ENCODE measurements at places on chromosomes 12 and 14.

DNA sequence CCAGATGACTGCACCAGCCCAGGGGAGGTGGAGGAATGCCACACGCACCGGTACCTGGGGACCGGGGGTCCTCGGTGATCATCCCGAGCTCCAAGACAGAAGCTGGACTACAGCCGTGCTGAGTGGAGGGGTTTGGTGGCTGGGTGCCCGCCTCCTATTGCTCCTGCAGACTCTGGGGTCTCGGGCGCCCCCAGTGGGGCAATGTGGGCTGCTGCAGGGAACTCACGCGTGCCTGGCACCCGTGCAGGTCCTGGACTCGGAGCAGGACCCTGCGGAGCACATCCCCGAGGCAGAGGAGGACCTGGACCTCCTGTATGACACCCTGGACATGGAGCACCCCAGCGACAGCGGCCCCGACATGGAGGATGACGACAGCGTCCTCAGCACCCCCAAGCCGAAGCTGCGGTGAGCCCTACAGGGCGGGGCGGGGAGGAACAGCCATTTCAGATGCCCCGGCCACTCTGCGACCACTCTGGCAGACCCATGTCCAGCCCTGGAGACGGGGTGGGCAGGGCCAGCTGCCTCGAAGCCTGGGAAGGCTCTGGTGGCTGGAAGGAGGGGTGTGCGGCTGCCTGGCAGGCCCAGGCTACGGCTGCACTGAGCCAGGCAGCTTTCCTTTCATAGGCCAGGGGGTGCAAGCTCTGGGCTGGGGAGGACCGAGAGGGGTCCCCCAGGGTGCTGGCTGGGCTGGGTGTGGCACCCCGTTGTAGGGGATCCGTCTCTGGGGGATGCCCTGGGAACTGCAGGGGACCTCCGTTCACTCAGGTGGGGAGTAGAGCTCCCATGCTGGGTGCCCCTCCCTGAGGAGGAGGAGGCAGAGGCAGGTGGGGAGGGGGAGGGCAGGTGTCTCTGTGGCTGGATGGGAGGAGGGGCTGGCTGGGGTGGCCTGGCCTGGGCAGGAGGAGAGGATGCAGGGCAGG, 21.6 kb upstream of the TEX22 start:
- peak; percentile 35 for DNase-seq

DNA sequence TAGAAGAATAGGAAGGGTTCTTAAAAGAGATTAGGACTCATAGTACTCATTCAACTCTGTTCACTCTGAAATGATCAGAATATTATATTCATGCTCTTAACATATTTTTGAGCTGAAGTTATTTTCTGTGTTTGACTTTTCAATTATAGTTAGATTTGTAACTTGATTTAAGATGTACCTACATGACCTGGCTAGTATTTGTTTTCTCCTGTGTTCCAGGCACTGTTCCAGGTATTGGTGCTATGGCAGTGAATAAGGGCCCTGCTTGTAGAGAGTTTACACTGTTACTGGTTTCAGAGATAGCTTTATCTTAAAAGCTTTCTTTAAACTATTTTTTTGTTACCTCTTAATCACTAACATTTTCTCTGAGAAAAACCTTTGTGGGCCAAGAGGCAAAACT, 19.1 kb upstream of the SLC17A8 start:
- no peak for DNase-seq

DNA sequence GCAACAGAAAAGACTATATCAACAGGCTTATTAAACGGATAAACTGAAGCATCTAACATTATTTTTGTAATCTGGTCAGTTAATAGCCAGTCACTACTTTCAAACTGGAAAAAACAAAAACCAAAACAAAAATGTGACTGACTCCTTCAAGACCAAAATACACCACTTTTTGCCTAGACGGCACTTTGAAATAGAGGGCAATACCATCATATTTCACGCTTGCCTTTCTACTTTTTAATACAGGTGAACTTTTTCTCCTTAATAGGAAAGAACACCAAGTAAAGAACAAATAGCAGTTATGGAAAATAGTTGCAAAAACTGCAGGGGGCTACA, 550 bp upstream of the NUP107 start:
- DNase-seq = no peak

GRCh38 chr12:124024263-124024678, 51.3 kb downstream of the ZNF664 start:
- peak; percentile 56 for DNase-seq

- peak; percentile 98 for DNase-seq
Measured at GRCh38 chr14:105300542-105301102, at the start of gene BRF1. Gene BRF1, minus strand, starts transcription at chr14:105301001. Its CDS starts 372 bp downstream, at chr14:105300629.

DNA sequence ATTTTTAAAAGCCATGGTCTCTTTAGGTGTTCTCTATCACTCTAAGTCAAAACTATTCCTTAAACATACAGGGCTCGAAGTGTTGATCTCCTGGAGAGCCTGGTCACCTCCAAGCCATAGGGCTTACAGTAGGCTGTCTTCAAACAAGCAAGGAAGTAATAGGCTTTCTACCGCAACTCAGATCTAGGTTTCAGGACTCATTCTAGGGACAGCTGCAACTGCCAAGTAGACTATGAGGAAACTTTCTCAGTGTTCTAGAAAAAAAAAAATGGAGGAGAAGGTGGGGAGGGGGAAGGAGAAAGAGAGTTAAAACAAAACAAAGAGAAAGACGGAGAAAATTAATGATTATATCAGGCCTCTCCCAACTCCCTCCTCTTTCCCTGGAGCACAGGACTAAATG, 106.9 kb upstream of the ETV6 start:
- DNase-seq = no peak

DNA sequence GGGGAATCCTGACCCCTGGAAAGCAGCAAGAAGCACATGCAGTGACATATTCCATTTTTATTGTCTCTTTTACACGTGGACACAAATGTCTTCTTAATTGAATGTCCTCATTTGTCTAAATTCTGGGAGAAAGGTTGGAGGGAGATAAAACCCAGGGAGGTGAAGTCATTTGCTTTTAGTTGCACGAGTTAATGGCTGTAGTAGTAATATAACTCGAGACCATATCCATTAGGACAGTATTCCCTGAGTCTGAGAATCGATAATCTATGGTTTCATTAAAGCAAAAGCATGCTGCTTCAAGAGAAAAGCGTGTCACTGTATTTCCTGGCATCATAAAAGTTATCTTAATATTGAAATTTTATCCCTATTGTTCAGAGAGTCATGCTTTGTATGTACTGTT, 216.0 kb upstream of the PELI2 start:
- no peak for DNase-seq

- no peak for DNase-seq
Measured at GRCh38 chr12:45282411-45282810, 66.5 kb downstream of the ANO6 start.

DNA sequence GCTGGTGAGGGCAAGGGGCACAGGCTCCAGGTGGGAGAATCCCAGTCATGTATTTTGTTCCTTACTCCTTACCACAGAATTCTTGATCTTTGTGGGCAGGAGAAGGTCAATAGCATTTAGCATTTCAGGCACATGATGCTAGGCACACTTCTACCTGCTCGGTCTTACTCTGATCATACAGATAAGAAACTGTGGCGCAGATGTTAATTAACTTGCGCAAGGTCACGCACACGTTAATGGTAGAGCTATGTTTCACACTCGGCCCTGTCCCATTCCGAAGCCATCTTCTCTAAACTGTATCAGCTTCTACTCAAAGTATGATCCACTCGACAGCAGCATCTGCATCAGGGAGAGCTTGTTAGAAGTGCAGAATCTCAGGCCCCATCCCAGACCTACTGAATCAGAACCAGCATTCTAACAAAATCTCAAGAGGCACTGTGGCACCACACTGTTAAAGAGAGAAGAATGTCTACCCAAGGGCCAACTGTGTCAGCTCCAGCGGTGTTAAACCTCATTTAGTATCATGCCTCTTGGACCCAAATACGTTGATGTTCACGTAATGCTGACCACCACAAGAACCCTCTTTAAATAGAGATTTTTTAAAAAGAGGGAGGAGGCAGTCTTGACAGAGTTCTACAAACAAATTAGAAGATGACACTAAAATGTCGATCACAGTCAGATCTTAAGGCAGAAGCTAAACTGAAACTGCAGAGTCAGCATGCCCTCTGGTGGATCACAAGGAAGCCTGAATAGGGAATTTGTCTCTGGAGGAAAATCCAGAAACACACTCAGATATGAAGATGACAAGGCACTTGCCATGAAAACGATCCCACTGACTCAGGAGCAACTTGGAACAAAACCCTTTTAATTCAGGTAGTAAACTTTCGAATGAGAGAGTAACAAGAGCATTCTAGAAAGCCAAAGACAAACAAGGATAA, 7.3 kb downstream of the STXBP6 start:
- DNase-seq = peak; percentile 47

DNA sequence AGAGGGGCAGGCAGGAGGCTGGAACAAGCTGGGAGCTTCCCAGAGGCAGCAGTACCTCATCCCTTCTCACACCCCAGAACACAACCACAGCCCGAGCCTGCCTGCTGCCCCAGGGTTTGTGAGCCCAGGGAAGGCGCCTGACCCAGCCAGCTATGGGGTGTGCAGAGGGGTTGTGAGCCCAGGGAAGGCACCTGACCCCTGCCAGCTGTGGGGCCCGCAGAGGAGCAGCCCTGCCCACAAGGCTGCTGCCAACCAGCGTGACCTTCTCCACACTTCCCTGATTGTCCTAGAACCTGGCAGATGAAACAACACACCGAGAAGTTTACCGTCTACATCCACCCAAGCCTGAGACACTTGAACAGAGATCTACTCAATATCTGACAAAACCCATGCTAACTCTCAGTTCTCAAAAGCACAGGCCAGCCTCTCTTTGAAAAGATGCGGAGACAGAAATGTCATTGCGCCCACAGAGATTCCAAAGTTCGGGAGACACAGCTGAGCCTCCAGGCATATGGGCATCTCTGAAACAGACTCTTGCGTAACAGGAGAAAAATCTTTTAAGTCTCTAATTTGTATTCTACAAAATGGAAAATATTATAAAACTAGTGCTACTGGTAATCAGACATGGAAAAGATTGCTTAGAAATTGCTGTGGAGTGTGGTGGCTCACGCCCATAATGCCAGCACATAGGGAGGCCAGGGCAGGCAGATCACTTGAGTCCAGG, 47.3 kb downstream of the SFSWAP start:
- no peak for DNase-seq

DNA sequence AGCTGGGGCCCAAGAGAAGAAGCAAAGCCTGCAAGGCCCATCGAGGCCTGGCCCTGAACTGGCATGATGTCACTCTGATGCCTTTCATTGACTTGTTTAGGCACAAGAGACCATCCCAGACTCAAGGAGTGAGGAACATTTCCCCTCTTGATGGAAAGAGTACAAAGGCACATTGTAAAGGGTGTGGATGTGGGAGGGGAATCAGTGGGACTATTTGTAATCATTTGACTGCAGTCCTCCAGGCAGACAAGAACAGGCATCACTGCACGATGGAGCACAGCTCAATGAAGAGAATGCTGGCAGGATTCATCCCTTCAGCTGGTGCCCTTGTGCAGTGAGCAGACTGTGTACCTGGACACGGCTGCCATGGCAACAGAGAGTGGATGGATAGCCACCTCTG, 87.9 kb downstream of the LGMN start:
- no peak for DNase-seq

DNA sequence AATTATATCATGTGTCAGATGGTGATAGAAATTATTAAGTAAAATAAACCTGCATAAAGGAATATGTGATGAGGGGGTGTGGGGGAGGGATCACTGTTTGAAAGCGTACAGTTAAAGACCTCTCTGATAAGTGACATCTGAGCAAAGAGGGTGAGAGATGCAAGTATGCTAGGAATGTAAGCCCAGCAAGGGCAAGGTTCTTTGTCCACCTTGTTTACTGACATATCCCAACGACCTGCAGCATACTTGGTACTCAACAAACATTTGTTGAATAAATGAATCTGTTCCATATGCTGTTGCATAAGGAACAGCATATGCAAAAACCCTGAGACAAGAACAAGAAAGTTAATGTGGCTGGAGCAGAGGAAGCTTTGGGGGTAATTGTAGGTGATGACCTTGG, 12.0 kb upstream of the MDM1 start:
- DNase-seq = no peak

DNA sequence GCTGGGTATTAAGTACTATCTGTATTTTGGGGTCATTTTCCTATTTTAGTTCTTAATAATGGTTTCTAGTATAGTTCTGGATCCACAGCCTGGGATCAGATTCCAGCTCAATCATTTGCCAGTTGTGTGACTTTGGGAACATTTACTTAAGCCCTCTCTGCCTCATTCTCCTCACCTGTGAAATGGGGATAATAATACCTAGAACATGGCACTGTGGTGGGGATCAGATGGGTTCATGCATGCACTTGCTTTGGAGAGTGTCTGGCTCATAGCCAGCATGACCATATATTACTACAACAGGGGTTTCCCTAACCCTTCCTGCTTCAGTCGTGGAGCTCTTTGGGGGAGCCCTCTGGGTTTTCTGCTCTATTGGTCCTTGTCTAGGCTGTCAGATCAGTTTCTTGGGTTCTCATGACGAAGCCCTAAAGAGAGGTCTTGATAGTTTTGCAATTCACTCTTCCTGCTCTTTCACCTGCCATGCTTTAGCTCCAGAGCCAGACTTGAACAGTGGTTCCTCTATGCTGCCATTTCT, 34.1 kb upstream of the SMOC1 start:
- no peak for DNase-seq

GRCh38 chr12:104456417-104456949, at the start of gene CHST11:
Gene CHST11, plus strand, starts transcription at chr12:104456948.
- DNase-seq = peak; percentile 93

DNA sequence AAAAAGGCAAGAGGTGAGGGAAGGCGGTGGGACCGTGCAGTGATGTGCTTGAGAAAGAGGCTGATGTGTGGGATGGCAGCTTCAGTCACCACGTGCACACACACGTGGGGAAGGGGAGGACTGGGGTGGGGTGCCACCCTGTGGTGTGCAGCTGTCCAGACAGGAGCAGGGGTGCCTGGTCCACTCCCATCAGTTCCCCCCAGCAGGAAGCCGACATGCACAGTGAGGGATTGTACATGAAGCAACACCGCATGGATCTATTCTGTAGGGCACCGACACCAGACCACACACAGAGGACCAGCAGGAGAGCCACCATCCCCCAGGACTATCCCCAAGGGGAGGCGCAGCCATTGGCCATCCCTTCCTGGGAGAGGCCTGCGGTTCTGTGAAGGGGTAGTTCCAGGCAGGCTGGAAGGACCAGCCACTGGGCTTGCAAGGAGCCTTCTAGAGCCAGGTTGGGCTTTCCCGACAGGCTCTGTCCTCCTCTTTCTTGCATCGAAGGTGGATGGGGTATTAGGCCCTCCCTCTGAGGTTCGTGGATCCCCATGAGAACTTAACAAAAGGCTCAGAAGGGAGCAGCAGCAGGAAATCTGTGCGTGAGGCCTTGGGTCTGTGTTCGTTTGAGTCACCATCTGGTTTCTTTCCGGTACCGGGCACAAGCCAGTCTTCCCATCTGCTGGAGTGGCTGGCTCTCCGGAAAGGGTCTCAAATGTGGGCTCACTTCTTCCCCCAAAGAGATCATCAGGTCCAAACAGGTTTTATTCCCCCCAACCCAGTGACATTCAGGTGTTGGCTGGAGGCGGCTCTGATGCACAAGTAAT, 59.8 kb downstream of the PLEKHG3 start:
- peak; percentile 78 for DNase-seq

- peak; percentile 90 for DNase-seq
Measured at GRCh38 chr14:77376771-77377501, at the start of the genes SAMD15 and TMED8. Gene SAMD15, plus strand, starts transcription at chr14:77377379. Its CDS starts 40 bp downstream, at chr14:77377419. Gene TMED8, minus strand, starts transcription at chr14:77377094. Its CDS starts 41 bp downstream, at chr14:77377053.

DNA sequence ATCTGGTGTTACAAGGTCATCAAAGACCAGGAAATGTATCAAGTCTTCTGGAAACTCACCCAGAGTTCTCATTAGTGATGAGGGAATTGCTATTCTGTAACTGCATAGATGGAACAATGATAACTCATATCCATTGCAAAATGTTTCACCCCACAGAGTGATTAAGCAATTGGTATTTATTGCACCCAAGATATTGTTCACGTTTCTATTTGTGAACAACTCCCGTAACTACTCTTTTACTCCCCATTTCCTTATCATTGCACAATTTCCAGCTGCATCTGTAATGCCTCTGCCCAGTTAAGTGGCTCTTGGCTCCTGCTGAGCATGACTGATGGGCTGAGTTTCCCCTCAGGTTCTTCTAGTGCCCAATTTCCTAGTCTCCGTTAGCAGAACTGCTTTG, 108.7 kb upstream of the PRICKLE1 start:
- DNase-seq = no peak

All from Daoy (cell line).